ENCODE measurements at places on chromosomes 1 and 21.
A peak's percentile ranks its signal among the peaks of the same experiment; 100 is the strongest.

GRCh38 chr1:51768971-51769588, 109.4 kb downstream of the NRDC start:
- DNase-seq = peak; percentile 35

GRCh38 chr1:93516164-93516563, 68.2 kb downstream of the FNBP1L start:
- DNase-seq = no peak

- DNase-seq = no peak
Observed at GRCh38 chr1:17233675-17234320, 15.1 kb upstream of the PADI3 start.

DNA sequence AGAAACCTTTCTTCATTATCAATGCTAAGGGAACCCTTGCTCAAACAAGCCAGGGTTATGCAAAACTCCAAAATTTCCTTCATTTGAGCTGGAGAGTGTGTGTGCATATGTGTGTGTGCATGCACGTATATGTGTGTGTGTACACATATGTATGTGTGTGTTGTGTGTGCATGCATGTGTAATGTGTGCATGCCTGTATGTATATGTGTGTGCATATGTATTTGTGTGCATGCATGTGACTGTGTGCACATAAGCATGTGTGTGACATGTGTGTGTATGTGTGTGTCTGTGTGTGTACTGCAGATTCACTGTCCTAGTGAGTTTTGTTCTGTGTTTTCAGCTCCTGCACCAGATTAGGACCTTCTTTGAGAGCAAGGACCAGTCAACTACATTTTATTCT, 28.2 kb downstream of the PAX7 start:
- no peak for DNase-seq

DNA sequence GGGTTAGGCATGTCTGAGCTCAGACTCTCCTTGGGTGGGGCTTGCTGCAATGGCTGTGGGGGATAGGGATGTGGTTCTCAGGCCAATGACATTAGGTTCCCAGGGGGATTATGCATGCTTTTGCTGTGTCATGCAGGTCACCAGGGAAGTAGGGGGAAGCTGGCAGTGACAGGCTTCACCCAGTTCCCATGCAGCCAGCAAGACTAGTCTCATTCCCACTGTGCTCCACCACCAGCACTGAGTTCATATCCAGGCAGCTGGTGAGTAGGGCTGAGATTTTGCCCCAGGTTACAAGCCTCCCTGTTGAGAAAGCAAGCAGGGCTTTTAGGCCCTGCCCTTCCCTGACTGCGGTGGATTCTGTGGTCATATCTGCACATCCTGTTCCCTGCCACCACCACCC, 32.1 kb upstream of the PLA2G5 start:
- no peak for DNase-seq

DNA sequence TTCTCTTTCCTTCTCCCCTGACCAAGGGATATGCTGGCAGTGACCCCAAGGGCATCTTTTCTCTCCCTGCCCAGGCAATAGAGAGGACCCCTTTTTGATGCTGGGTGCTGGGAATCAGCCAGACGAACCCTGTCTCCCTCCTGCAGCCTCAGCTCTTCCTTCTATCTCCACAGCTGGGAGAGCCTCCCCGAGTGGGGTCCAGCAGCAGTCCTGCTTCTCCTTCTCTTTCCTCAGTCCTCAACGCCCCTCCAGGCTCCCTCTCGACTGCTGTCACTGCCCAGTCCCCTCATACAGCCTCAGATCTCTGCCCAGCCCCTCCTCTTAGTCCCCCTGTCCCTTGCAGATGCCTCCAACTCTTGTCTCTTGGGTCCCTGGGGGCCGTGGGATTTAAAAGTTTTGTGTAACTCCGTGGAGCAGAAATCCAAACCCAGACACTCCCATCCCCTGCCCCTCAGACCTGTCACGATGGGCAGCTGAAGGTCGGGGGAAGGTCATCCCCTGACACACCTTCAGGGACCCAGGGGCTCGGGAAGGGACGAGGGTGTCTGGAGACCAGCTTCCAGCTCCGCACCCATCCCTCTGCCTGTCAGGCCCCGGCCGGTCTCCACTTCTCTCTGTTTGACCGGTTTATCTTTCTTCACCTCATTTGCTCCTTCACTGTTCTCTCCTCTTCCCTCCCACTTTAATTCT, 5.8 kb upstream of the ETV3L start:
- DNase-seq = no peak

GRCh38 chr1:181033128-181033798, 520 bp upstream of the MR1 start:
- DNase-seq = no peak

- DNase-seq = no peak
Observed at GRCh38 chr1:91406773-91407389, 2.2 kb upstream of the HFM1 start.

- DNase-seq = no peak
Observed at GRCh38 chr1:71780681-71781080, 501.7 kb downstream of the NEGR1 start.

DNA sequence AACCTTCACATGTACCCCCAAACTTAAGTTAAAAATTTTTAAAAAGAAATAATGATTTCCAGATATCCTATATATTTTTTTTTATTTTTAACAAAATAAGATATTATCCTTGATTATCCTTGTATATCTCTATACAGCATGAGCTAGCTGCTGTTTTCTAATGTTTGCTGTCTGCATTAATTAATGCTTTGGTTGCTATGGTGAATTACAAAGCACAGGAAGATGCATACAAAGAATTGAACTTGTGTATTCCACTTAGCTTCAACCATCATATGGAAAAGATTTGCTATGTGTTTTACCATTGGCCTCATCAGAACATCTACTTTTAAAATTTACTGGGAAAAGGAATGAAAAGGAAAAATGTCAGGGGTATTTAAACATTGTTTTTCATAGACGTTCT, 35.4 kb downstream of the VPS45 start:
- DNase-seq = no peak

DNA sequence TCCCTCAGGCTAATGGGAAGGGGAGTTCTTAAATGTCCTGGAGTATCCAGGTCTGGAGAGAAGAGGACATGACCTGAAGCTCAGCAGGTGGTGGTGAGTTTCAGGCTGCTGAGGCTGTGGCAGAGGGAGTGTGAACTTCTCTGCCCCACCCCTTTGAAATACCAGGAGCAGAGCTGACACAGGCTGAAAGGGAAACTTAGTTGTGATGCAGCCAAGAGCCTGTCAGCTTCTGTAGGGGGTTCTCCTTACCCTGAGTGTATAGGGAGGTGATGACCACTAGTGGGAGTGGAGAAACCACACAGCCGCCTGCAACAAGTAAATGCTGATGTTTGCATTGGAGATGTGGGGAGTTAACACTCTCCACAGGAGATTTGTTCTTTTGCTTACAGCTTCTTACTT, 152.3 kb downstream of the FCRL5 start:
- DNase-seq = no peak

GRCh38 chr1:118116909-118117308, 68.1 kb downstream of the SPAG17 start:
- DNase-seq = no peak

DNA sequence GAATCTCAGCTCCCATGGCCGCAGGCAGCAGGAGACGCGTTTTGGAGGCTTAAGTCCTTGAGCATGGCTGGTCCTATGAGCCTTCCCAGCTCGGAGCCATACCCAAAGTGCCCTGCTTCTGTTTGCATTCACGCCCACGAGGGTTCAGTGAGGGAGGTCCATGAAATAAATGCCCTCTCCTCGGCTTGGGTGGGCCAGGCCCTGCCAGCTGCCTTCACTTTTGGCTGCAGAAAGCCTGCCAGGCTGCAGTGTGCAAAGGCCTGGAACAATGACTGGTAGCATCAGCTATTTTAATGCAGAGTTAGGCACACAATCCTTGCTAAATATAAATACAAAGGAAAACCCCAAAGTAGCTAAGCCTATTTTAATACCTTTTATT, 49.4 kb downstream of the H3-3A start:
- DNase-seq = no peak

GRCh38 chr1:113101588-113101987, 28.6 kb downstream of the LRIG2 start:
- DNase-seq = no peak

DNA sequence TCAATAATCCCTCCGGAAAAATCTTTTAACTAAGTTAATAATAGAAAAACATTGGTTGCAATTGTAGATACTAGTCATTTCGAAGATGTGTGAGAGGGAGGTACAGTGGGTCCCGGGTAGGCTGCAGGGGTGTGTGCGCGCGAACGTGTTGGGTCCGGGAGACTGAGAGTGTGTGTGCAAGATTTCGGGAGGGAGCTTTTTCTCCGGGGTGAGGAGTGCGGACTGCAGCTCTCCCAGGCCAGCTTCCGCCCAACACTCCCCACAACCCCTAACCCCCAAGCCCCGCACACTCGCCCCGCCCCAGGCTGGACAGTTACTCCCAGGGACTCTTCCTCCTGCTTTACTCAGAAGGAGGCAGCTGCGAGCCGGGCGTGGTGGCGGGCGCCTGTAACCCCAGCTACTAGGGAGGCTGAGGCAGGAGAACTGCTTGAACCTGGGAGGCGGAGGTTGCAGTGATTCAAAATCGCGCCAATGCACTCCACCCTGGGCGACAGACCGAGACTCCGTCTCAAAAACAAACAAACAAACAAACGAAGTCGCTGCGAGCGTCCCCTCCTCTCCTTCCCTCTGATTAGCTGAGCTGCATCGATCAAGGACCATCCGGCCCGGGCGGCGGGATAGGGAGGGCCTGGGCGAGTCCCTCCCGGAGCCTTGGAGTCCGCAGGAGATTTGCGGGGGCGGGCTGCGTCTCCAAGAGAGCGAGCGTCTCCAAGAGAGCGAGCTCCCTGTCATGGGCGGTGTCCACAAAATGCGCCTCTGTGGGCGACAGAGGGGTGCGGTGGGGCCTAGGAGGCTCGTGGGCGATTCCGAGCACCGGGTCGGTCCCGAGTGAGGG, 28.3 kb upstream of the PPM1J start:
- no peak for DNase-seq

- no peak for DNase-seq
Observed at GRCh38 chr21:26131554-26131953, 39.0 kb downstream of the APP start.

DNA sequence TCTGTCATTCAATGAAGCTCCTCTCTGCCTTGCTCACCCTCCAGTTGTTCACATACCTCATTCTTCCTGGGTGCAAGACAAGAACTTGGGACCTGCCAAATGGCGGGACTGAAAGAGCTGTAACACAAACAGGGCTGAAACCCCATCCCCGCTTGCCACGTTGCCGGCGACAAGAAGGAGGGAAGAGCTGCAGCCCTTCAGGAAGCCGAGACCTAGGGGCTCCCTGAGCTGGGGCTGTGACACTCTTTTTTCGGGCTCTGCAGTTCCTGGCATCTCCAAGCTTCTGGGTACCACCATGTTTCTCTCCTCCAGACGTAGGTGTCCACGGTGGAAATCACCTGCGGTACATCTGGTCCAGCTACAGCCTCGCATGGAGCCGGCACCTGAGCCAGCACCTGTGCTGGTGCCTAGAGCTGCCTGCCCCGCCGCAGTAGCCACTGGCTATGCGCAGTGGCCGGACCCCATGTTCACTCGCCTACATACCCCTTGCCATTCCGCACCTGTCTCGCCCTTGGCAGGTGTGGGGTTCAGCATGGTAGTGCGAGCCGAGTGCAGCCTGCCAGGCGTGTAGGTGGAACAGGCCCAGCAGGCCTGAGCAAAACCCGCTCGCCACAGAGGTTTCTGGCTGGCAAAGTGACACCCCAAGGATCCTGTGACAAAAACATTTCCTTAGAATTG, 367.0 kb upstream of the NEGR1 start:
- no peak for DNase-seq

DNA sequence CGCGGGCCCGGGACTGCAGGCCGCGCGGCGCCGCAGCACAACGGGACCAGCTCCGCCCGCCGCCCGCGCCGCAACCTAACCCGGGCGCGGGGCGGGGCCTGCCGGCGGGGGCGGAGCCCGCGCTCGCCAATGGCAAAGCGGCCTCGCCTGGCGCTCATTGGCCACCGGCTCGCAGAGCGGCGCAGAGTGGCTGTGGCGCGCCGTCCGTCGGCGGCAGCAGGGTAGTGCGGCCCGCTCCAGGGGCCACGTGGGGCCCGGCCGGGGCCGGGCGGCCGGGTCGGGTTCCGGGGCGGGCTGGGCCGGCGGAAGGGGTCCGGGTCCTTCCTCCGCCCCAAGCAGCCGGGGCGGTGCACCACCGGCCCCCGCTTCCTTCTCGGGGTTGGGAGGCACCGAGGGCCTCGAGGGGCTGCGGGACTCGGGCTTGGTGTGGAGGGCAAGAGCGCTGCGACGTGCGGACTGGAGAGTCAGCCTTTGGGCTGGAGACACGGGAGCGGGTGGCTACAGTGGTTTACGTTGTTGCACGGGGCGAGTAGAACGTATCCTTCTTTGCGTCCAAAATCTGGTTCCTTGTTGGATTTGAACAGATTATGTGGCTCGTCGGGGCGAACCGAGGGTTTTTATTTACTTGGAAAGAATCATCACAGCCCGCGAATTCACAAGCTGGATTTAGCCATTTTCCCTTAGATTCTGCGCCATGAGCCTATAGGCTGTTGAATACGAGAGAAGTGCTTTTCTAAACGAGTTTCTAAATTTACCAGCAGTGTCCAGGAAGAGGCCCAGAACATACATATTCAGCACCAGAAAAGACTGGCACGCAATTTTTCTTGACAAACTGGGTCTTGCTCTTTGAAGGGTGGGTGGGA, at the start of gene SRM:
Gene SRM, minus strand, starts transcription at position 51 of the 863 bp plus-strand sequence. CDS start 75 bp downstream, outside the sequence.
- DNase-seq = peak; percentile 97

GRCh38 chr1:193222056-193222615, 35.7 kb upstream of the B3GALT2 start:
- DNase-seq = no peak

GRCh38 chr1:12556368-12556930, 61.6 kb downstream of the DHRS3 start:
- no peak for DNase-seq

DNA sequence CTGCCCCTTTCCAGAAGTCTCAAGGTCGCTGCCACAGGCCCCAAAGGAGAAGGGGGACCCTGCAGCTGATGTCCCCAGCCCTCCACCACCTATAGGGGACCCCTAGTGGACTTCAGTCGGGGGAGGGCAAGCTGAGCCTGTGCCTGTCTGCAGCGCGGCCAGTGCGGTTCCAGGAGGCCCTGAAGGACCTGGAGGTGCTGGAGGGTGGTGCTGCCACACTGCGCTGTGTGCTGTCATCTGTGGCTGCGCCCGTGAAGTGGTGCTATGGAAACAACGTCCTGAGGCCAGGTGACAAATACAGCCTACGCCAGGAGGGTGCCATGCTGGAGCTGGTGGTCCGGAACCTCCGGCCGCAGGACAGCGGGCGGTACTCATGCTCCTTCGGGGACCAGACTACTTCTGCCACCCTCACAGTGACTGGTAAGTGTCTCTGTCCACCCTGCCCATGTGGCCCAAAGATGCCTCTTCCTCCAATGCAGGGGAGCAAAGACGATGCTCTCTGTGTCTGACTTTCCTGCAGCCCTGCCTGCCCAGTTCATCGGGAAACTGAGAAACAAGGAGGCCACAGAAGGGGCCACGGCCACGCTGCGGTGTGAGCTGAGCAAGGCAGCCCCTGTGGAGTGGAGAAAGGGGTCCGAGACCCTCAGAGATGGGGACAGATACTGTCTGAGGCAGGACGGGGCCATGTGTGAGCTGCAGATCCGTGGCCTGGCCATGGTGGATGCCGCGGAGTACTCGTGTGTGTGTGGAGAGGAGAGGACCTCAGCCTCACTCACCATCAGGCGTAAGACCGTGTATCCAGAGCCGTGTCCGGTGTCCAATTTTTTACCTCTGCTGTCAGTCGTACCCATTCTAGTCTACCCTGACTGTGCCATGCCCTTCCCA, 79.9 kb downstream of the OBSCN start:
- no peak for DNase-seq

Data from HuH-7.5 (cell line).